ENCODE measurements at places on chromosomes 16 and 17.

DNA sequence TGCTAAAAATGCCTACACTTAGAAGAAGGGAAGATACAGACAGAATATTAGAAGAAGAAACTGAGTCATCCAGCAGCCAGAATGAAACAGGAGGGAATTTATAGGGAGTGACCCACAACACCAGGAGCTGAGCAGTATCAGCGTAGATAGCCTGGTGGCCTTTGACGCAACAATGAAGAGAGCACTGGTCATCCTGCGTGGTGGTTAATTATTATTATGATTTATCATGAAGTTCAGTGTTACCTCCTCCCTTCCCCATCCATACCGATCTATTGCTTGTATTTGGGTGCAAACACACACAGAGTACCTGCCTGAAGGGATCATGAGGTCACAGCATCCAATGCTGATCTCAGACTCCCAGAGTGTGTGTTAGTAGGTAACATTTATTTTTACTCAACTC lies 38.5 kb downstream of the ERCC4 start:
- DNase-seq = no peak

DNA sequence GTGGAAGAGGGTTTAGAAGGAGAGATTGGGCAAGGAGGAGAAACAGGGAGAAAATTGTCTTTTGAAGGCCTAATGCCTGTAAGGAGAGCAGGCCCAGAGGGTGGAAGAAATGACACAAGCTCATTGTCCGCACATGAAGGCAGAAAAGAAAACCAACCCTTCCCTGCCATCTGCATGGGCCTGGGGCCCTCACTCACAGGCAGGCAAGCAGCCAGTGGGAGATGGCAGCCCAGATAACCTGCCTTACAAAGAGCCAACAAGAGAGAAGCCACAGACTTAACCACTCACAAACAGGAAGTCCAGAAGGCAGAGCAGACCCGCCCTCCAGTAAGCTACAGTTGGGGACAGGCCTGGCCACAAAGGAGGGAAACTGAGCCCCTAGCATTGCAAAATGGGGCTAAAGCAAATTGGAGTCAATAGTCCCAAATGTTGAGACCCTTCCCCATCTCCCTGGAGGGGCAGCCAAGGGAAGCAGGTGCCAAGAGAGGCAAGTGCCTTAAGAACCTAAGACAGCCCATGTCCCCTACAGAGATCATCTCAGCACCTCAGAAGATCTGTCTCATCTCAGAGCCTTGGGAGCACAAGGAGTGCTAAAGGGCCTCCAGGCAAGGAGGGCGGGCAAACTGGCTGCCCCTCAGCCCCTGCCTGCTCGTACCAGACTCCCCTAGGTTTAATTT lies 7.3 kb upstream of the TSPOAP1 start:
- no peak for DNase-seq

DNA sequence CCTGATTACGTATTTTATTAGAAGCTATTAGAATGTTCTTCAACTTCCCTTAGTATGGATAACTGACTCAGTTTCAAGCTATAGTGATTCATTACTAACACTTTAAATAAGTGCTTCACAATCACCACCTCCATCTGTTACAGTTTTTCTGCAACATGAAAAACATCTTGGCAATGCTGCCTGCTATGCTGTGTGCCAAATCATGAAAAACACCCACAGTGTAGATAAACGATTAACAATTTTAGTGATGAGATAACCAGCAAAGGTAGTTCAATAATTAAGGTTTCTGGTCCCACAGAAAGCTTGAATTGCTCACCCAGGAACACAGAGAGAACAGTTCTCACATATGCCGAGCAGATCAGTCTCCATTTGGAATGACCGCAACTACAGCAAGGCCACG lies 51.4 kb upstream of the SLC25A19 start:
- DNase-seq = no peak

- DNase-seq = no peak
These were observed 264.3 kb upstream of the CACNG5 start for GRCh38 chr17:66570447-66571195.

DNA sequence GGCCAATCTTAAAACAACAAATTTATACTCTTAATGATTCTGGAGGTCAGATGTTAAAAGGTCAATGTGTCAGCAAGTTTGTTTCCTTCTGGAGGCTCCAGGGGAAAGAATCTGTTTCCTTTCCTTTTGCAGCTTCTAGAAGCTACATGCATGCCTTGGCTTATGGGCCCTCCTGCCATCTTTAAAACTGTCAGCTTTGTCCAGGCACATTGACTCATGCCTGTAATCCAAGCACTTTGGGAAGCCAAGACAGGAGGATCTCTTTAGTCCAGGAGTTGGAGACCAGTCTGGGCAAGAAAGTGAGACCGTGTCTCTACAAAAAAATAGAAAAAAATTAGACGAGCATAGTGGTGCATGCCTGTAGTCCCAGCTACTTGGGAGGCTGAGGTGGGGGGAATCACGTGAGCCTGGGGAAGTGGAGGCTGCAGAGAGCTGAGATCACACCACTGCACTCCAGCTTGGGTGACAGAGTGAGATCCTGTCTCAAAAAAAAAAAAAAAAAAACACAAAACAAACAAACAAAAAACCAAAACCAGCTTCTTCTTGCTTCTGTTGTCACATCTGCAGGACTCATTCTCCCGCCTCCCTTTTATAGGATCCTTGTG lies 58.3 kb downstream of the NOS2 start:
- no peak for DNase-seq

DNA sequence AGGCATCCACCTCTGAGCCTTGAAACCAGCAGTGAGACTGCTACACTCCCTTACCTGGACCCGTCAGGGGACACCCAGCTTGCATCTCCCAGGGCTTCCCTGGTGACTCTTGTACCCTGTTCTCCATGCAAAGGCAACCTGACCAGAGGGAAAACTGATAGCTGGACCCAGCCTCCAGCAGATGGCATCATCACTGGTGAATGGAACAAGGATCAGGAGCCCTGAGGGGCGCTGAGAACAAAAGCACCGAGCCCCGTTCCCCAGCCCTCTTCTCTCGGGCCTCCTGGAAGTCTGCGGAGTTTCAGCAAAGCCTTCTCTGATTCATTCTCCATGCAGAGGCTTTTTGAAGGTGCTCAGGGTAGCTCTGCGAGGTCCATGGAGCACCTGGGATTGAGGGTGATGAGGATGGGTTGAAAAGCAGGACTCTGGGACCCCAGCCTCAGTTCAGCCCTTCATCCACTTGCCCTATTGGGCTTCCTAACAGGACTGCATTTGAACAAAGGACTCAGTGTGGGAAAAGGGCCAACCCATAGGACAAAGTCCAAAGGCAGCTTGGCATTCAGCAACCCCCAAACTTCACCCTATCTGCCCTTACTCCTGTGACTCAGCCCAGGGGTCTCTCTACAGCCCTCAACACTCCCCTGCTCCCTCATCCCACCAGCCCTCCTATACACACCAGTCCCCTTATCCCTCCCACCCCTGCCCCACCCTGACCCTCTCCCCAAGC lies 45.0 kb upstream of the LHX1 start:
- no peak for DNase-seq

Data from thyroid gland (tissue), 4 donors.